ENCODE measurements at places on chromosomes 16 and 17.
A peak's percentile ranks its signal among the peaks of the same experiment; 100 is the strongest.

DNA sequence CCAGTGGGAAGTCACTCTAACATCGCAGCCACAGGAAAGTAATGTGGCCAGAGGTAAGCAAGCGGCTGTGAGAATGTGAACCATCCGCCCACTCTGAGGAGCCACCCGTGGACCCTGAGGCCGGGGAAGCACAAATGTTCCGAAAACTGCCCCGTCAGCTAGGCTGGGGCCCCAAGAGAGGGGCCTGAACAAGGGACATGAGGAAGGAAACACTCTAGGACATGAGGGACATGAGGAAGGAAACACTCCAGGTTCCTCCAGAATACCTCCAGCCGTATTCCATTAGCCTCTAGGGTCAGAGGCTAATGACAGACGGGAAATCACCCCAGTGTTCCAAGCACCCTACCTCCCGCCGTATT is 317 bp downstream of the TEFM start:
- DNase-seq = peak; percentile 61

DNA sequence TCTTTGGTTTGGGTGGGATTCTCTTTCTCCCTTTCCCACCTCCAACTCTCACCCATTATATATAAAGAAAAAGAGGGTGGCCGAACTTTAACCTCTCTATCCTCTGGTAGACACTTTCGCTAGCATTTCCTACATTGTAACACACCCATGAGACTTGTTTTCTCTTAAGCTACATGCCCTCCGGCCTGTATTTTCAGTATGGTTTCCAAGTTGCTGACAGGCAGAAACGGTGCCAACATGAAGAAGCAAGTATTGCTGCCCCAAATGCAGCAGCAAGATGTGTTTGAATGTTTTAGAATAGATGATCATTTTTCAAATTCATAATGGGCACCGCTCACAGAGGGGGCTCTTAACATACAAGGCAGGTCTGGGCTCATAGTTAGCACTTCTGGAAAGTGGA is 18.7 kb upstream of the CYB5B start:
- no peak for DNase-seq

GRCh38 chr16:47847220-47847970 is 308.4 kb downstream of the ABCC12 start:
- no peak for DNase-seq

GRCh38 chr17:66518677-66519076 is 216.3 kb downstream of the PRKCA start:
- DNase-seq = no peak

DNA sequence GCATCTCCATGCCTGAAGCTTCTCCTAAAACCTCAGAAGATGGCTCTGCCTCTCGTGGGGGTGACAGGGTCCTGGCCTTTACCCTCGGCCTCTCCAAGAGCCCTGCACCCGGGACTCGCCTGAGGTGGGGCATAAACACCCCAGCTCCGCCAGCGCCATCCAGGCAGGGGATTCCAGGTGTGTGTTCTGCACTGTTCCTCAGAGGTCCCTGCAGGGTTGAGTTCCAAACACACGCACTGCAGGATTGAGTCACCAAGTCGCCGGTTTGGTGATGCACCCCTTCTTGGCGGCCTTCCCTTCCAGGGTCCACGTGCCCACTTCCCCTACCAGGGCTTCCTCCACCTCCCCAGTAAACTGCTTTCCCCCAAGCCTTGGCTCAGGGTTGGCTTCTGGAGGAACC is 40.0 kb upstream of the RBFOX3 start:
- no peak for DNase-seq

GRCh38 chr16:46996391-46996790 is 22.9 kb upstream of the DNAJA2 start:
- DNase-seq = no peak

GRCh38 chr17:76968707-76969597 is 100.7 kb downstream of the MGAT5B start:
- DNase-seq = peak; percentile 98

GRCh38 chr17:8192070-8192815 is 2.3 kb upstream of the BORCS6 start:
- DNase-seq = peak; percentile 94

DNA sequence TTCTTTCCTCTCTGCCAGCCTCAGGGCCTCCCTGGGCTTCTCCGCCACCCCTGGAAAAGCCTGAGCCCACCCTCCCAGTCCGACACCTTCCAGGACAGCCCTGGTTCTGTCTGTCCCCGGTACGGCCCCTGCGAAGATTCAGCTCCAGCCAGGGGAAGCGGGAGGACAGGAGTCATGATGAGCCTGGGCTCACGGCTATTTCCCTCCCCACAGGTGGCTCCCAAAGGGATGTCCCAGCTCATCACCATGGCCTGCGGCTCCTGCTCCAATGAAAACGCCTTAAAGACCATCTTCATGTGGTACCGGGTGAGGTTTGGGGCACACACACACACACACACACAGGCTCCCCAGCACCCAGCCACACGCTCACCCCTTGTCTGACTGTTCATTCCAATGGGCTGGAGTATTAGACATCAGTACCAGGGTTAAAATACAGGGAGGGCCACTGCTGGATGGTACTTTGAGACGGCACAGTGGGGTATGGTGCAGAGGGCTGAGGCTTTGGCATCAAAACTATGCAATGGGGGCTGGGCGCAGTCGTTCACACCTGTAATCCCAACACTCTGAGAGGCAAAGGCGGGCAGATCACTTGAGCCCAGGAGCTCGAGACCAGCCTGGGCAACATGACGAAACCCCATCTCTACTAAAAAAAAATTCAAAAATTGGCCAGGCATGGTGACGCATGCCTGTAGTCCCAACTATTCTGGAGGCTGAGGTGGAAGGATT is 32.8 kb downstream of the TMEM186 start:
- DNase-seq = no peak

DNA sequence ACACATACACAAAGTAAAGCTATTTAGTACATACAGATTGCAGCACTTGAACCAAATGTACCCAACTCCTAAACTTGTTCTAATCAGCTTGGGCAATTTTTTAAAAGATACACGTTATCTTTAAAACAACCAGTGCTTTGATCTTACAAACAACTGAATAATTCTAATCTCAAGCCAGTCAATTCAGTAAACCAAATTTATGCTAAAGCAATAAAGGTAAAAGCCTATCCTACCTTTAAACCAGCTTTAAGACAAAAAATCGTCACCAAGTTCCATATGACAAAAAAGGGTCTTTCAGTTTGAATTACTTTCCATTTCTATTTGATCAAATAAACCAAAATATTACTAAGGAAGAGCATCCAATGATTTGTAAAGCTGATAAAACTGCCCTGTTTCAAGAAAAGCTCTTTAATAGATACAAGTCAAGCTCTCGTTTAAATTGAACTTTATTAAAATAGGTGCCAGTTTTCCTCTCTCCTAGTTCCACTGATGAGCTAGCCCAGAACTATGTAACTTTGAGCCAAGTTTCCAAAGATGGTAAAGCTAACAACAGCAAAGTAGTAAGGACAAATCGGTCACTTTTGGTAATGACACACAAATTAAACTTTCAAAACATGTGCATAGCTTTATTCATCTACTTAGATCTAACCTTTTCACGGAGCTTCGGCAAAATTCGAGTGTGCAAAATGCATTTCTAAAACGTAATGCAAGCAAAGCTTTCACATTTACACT is 10.2 kb downstream of the CRYBA1 start:
- DNase-seq = no peak

GRCh38 chr17:2916461-2916860 is 120.2 kb downstream of the RAP1GAP2 start:
- no peak for DNase-seq

- peak; percentile 97 for DNase-seq
Observed at GRCh38 chr17:40111221-40112128, 10.3 kb upstream of the MSL1 start.

- peak; percentile 89 for DNase-seq
Observed at GRCh38 chr17:78497115-78497540, 80.1 kb downstream of the DNAH17 start.

DNA sequence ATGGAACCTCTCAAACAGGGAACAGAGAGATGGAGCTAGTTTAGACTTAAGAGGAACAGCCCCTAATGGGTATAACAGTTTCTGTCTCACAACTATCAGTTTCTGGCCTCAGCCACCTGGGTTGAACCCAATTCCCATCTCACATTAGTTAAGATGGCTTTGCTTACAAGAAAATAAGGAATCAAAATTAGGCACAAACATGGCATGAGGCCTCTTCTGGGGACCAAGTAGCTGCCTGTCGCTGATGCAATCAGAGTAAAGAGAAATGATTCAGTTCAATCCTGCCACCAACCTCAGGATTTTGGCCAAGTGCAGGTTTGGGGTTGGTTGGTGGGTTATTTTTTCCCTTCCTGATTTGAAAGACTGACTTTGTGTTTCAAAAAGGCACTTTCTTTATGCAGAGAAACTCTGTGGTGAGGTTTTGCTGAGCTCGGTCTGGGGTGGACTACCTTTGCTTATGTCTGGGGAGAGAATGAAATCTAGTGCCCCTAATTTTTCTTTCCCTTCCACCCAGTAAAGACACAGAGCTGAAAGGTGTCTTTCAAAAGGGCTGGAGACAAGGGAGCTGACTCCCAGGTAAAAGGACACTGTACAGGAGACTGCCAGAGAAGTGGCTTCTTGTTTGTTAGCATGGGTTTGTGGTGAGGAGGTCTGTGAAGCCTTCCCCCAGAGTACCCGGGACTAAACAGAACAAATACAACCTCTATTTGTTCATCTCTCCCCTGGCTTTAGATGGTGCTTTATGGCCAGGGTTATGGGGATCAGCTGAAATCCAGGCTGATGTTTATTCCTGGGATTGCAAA is 44.8 kb upstream of the NFAT5 start:
- DNase-seq = no peak

DNA sequence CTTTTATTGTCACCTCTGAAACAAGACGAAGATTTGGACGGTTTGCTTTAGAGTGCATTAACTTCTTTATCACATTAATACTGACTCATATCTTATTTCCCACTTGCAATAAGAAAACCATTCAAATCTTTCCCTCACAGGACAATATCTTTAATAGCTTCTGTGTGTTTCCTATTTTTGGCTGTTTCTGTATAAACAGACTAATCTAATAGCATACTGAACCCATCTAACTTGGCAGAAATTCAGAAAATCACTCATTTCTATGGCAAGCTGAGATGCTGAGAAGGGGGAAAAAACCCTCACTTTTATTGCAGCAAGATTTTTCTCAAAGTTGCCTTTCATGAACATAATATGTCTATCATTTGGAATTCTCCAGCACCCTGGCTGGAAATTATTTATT is 524.9 kb downstream of the WWOX start:
- no peak for DNase-seq

- no peak for DNase-seq
Observed at GRCh38 chr17:39845052-39845846, 18.9 kb downstream of the IKZF3 start.

DNA sequence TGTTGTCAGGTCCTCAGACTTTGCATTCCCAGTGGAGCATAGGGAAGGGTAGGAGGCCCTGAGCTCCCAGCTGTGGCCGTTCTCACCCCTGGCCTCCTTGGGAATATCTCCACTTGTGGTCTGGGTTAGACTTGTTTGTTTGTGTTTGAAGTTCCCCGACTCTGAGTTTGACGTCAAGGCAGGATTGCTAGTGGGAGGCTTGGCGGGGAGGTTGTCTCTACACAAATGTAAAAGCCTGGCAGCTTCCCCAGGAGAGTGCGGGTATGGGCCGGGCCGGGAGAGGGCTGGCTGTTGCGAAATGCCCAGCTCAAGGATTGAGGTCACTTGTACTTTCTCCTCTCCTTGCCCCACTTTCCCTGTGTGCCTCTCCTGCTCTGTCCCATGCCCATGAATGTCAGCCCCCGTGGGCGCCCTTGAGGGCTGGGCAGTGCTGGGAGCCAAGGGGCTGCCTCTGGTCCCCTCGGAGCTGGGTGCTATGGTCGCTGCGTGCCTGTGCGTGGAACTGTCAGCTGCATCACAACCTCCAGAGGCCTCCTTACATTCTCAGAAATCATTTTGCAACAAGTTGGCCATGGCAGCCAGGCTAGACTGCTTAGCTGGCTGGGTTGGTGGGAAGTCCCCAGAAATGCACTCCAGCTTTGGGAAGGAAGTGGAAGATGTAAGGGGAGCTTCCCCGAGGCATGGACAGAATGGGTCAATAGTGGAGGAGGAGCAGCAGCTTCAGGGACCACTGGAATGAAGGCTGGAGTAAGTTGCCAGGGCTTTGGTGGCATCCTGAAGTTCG is 84.3 kb downstream of the KSR1 start:
- no peak for DNase-seq

GRCh38 chr16:1412847-1413246 is 1.7 kb downstream of the UNKL start:
- DNase-seq = no peak

DNA sequence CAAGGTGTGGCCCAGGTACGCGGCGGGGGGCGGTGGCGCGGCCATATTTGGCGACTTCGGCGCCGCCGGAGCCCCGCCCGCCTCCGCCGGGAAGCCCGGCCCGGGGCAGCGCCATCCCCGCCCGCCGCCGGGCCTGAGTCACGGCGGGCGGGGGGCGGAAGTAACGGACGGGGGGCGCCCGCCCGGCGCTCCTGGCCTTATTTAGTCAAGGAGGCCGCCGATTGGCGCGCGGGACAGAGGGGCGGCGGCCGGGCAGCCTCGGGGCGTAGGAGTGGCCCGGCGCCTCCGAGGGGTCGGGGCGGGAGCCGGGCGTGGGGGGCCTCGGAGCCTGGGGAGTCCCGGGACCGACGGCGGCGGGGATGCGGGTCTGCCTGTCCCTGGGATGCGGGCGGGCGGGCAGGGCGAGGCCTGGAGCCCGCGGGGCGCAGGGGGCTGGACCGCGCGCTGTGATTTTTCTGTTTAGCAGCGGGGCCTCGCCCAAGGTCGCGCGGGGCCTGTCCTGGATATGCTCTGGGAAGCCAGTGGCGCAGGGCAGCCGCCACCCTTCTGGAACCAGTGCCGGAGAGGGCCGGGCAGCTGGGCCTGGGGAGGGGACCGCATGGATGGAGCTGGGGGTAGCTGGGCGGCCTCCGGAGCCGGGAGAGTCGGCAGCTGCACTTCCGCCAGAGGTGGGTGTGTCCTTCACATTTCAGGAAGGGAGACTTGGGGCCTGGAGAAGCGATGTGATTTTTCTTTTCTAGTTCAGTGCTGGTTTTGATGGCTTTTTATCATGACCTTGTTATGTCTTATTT is 2.3 kb upstream of the ACTG1 start:
- DNase-seq = peak; percentile 79

- DNase-seq = no peak
Observed at GRCh38 chr16:25093208-25094061, 18.1 kb upstream of the LCMT1 start.

DNA sequence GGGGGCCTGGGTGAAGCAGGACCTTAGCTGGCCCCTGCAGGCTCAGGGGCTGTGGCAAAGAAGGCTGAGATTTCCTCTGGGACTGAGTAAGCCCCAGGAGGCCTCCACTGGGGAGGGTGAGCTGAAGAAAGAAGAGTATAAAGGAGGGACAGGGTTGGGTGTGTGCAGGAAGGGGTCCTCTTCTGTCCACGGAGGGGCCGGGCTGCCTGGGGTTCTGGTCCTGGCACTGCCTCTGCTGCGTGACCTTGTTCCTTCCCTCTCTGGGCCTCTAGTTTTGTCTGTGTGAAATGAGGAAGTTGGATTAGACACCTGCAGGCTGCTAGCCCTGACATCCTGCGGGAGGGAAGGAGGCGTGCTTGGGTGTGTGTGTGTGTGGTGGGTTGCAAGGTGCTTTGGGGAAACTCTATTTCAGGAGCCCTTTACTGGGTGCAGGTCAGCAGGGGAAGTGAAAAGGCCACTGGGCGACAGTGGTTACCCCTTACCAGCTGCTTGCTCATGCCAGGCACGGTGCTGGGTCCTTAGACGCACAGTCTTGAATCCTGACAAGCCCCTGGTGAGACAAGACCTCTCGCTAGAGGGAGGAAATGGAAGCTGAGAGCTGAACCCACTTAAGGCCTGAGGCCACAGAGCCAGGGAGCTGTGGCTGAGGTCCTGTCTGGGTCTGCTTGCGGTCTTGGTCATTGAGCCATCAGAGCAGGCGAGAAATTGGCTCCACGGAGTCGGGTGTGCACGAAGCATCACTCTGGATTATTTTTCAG is 60.7 kb downstream of the OR1D5 start:
- DNase-seq = no peak

GRCh38 chr17:54795046-54795445 is 105.6 kb upstream of the TOM1L1 start:
- no peak for DNase-seq
